Femur (tissue), 1 donor: ENCODE measurements at places on chromosomes 16 and 17.
A peak's percentile ranks its signal among the peaks of the same experiment; 100 is the strongest.

DNA sequence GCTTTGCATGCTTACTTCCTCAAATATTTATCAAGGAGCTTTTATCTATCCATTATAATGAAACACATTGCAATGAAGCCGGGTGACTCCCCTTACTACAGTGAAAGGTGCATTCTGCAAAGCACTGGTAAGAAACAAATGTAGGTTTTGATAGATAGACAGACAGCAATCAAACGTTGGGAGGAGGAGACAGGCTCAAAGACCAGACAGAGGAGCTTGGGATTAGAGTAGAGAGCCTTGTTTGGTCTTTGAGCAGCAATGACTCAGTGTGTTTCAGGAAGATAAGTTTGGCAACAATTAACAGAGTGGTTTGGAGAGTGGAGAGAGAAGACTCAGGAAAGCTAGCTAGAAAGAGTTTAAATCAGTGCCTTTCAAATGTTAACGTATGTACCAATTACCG, 68.8 kb downstream of the ZNF18 start:
- no peak for DNase-seq

GRCh38 chr16:31874366-31875111, 932 bp downstream of the ZNF267 start:
- no peak for DNase-seq

DNA sequence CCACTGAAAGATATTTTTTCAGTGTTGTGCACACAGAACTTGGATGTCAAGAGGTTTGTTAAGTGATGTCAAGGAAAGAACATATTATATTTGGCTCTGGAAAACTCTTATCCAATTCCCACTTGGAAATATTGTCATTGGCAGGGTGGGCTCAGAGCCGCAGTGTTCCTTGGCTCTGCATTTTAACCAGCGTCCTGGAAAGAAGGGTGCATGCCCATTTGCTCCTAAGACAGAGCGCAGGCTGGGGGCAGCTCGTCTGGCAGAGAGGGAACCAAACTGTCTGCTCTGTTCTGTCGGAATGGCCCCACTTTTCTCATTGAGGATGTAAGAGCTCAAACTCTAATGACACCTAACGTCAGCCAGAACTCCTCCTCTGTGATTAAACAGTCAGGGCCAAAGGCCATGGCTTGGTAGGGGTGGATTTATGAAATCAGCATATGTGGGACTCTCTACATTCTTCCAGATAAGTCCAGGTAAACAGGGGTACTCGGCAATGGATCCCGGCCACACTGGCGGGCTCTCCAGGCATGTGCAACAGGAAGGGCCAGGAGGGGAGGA, 18.0 kb downstream of the SLC47A1 start:
- DNase-seq = no peak

DNA sequence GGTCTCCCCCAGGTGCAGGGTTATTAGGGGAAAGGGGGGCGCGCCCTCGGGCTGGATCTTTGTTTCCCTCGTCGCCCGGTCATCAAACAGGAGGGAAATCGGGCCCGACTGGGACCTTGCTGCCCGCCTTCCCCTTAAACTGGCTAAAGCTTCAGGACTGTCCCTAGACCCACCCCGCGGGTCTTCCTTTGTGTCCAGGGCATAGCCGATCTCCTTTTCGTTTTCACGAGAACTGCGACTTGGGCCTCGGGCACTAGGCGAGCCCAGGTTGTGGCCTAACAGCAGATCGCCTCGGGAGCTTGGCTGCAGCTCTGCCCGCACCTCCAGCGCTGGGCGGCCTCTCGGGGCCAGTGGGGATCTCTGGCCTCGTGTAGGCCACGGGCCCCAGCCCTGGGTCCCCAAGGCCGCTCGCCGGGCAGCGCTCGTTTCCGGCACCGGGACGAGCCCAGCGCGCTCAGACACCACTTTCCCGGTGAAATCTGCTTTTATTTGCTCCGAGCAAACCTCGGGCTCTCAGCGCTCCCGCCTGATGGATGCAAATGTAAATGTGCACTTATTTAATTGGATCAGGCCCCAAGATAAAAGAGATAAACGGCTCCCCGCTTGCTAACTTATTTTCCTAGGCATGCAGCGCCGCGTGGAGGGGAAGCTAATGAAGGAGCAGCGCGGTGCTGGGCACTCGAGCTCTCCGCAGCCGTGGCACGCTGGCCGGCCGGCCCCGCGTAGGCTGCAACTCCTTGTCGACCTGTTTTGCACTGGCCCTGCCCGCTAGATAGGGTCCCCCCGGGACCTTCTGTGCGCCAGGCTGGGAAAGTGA, 7.8 kb downstream of the IRX5 start:
- peak; percentile 38 for DNase-seq

GRCh38 chr16:19757026-19757425, 39.0 kb downstream of the IQCK start:
- no peak for DNase-seq

DNA sequence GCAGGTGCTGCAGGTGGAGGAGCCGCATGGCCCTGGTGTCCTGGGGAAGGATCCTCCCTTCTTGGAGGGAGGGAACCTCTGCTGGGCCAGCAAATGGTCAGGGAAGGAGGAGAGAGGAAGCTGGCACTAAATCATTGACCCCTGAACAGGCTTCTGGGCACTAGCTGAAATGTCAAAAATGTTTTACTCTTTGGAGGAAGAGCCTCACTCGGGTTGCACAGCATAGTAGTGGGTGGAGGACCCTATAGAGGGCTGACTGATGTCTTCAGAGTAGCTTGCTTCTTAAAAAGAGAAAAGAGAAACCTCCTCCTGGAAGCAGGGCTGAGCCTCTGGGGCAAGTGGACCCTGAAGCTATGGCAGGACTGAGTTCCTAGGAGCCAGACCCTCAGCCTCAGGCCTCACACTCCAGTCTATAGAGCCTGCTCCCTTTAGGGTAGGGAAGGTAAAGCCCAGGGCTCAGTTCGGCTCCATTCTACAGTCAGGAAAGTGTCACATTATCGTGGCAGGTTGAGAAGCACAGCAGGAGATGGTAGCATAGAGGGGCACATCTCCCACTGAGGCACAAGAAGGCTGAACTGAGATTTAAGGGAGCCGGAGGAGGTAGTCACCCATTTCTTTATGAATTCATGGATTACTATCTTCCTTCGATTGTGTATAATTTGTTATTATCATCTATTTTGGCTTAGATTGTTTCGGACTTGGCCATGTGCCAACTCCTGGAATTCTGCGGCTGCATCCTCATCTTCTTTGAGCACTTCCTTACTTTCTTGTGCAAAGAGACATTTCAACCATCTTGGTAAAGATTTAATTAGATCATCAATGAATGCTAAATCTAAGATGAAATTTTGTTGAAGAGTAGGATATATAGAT, 7.3 kb upstream of the CUEDC1 start:
- DNase-seq = no peak

DNA sequence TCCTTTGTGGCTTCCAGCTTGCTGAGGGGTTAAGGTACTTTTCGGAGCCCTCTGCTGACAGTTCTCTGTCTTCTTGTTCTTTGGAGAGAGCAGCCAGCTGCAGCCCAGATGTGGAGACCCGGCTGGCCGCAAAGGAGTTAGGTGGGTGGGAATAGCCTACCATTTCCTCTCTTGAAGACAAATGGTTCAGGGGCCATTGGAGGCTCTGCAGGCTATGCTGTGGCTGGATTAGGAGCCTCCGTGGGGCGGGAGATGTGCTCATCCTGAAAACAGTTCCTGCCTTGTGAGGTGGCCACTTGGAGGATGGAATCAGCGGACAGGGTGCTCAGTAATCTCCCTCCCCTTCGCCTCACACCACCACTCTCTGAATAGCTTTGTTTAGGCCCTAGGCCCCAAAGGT, 30.3 kb downstream of the MEOX1 start:
- no peak for DNase-seq

- DNase-seq = no peak
These were observed 72.1 kb upstream of the TNRC6C start for GRCh38 chr17:77886387-77886728.

GRCh38 chr16:51875834-51876600, 670.9 kb downstream of the TOX3 start:
- DNase-seq = no peak

DNA sequence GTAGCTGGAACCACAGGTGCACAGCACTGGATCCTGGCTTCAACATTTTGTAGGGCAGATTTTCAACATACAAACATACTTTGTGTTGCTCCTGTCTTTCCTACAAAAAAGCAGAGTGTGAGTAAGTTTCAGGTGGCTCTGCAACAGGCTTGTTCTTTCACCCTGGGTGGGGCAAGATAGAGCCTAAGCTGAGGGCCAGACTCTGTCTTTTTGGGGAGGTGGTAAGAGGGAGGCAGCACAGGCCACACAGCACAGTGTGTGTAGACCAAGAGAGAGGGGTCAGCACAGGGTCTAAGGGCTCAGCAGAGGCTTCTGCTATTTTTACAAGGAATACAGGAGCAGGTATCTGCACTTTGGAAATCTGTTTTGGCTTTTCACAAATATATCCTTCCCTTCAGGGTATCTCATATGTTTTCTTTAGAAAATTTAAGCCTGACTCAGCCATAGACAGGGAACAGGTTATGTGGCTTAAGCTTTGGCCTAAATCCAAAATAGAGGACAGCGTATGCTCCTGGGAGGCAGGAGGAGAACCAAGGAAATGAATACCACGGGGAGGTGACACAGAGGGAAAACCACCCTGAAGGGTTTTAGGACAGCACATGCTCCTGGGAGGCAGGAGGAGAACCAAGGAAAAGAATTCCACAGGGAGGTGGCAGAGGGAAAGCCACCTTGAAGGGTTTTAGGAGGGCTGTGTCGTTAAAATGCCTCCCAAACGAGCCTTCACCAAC, 21.6 kb downstream of the EMC8 start:
- DNase-seq = no peak

- no peak for DNase-seq
These were observed 17.1 kb downstream of the SPIRE2 start for GRCh38 chr16:89845417-89845816.

GRCh38 chr16:4814542-4815173, 12.2 kb upstream of the ROGDI start:
- no peak for DNase-seq

- no peak for DNase-seq
These were observed 36.9 kb downstream of the SNX20 start for GRCh38 chr16:50644245-50644644.

- no peak for DNase-seq
These were observed 18.6 kb upstream of the POLR3E start for GRCh38 chr16:22278441-22279230.

- DNase-seq = no peak
These were observed 14.8 kb upstream of the PLK1 start for GRCh38 chr16:23663918-23664317.

DNA sequence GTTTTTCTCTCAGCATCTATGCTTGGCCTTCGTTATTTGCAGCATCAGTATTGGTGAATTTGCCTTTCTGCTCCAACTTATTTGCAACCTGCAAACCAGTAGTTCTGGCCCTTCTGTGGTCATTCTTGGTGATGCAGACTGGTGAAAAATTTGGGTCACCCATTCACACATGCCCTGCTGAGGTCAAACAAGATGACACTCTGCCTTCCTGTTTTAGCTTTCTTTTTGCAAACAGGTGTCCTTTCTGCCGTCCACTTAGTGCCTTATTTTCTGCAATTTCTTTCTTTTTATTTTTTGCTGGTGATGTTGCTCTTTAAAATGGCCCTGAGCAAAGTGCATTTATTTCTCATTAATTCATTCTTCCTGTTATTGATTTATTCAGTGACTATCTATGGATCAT, 31.3 kb downstream of the PLCG2 start:
- DNase-seq = no peak

DNA sequence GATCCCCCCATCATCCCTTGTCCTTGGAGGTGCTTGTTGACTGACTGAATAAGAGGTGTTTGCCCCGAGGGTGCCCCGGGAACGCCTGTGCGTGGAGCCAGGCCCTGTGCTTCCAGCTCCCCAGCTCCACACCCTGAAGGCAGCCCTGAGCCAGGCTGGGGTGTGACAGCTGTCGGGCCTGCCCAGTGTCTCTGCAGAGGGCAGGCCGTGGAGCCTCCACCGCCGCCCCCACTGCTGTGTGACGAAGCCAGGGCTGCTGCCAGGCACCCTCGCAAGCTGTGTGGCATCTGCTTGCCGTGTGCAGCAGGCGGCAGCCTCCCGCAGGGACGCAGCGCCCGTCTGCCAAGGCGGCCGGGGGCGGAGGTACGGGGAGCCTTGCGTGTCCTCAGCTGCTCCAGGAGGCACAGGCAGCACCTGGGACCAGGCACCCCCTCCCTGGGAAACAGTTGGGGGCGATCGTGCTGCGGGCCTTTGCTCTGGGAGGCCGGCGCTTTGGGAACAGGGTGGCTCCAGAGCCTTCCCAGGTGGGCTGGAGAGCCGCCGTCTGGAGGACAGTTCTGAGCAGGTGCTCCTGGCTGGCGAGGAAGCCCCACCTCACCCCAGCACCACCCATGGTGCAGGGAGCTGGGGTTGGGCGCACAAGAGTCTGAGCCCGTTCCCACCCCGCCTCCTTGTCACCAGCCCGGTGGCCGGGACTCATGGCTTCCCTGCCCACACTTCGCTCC, 26.6 kb downstream of the GSE1 start:
- peak; percentile 69 for DNase-seq

DNA sequence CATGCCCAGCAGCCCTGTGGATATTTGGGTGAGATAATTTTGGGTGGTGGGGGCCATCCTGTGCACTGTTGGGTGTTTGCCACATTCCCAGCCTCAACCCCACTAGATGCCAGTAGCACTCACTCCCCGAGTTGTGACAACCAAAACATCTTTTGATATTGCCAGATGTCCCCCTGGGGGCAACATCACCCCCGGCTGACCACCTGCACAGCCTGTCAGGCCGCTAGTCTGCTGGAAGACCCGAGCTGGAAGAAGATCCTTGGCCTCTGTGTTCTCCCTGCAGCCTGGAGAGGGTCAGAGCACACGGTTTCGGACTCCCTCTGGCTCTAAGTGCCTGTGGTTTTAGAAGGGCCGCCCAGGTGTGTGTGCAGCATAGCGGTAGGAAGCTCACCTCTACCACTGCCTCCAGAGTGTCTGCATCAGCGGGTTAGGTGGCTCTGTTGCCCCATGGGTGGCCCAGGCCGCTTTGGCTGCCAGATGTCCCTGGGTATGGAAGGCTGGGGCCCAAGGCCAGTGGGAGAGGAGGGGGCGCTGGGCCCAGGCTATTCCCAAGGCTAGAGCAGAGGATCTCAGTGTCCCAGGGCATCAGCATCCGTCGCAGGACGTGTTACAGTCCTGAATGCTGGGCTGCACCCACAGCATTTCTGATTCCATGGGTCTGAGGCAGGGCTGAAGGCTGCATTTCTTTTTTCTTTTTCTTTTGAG, 195.8 kb upstream of the GSE1 start:
- DNase-seq = no peak

DNA sequence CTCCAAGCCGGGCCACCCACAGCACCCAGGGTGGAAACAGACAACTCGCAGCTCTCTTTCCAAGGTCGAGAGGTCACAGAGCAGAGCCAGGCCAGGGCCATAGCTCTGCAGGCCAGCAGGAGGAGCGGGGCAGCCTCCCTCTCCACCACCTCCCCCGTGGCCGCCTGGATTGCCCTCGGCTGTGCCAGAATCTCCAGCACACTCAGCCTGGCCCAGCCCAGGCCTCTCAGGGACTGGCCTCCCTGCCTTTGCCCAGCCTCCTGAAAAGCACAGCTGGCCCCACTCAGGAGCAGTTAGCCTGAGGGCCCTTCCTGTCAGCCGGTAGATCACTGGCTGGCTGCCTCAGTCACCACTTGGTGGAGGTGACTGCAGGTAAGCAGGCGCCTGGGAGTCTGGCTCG, 85.8 kb upstream of the SEC14L1 start:
- DNase-seq = no peak

GRCh38 chr17:17579691-17580090, 11.8 kb downstream of the PEMT start:
- DNase-seq = no peak
